ENCODE measurements at places on chromosomes 3 and 15. TPM values are rescaled to one million over a fixed set of nuclear protein-coding genes. Genes with fewer than 3 reads are reported as not detected.
A peak's percentile ranks its signal among the peaks of the same experiment; 100 is the strongest.

- DNase-seq = no peak
Measured at GRCh38 chr3:134040066-134040465, 10.3 kb upstream of the SLCO2A1 start.

The EDEM1 gene
- total RNA-seq = 21.2 TPM

DNA sequence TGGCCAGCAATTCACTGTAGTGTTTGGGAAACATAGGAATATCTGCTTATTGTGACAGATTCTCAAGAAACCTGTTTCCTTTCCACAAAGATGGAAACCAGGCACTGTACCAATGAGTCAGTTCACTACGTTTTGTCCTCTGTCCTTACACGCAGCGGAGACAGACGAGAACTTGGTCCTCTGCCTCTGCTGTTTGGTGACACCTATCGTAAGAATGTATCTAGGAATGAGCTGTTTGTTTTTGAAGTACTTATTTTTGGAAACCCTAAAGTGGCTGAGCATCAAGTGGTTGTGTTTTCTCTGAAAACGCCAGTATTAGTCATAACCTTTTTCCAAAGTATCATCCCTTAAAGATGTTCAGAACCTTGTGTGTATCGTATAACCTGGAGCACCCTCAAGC is 93.0 kb downstream of the PGPEP1L start:
- DNase-seq = no peak

GRCh38 chr15:66326051-66326450 is 30.4 kb downstream of the TIPIN start:
- DNase-seq = no peak

- DNase-seq = no peak
Measured at GRCh38 chr3:158781191-158781590, 20.7 kb upstream of the MFSD1 start.

The PRSS50 gene
- total RNA-seq = 0.35 TPM

The TRIM42 gene
- total RNA-seq = not detected

DNA sequence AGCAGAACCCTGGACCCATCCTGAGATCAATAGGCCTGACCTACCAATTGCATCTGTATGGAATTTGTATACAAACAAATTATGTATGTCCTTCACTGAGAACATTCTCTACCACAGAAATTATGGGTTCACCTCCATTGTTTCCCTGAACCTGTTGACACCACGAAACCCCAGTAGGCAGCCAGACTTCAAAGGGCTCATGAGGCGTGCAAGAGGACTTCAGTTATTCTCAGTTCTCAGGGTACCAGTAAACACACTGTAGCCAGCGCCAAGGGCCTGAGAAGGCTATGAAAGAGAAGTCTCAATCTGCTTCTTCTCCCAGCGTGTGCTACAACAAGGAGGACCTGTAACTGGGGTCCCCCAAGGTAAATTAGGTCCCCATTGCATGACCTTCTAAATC is 254.9 kb upstream of the GOLGA6L4 start:
- no peak for DNase-seq

DNA sequence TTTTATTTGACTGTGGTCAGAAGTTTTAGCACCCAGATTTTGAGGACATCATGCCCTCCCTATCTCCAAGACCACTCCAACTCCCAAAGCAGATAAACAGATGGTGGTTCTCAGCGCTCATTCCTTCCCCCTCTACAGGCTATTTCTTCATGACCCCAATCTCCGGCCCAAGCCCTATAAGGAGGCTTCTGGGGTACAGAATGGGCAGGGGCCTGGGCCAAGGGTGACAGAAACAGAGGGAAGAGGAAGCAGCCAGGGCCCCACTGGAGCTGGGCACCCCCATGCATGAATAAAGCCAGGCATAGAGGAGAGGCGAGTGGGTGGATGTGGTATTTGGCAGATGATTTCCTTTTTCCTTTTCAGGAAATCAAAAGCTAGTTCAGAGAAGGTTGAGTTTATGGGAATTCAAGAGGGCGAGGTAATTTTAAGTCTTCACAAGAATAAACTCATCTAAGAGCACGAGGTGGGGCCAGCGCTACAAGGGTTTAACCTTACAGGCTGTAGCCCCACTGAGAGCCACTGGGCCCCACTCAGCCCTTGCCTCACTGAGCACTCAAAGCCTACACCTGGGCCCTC is 104.8 kb upstream of the HERC1 start:
- DNase-seq = no peak

The VEPH1 gene
- 8.8 TPM for total RNA-seq

DNA sequence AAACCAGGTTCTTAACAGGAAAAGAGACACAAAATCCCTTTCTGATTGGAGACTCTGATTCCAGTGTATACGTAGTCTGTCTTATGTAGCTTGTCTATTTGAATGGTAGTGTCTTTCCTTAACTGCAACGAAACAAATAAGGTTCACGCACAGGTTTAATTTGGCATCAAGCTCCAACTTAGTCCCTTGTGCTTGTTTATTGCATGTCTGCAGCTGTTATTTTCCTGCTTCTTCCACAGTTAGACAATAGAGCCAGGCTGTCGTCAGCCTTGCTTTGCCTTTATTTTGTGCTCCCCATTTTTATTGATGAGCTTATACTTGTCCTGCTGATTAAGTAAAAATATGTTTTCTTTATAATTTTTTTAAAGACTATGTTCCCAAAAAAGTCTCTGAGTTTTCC is 152.7 kb upstream of the CDIN1 start:
- no peak for DNase-seq

DNA sequence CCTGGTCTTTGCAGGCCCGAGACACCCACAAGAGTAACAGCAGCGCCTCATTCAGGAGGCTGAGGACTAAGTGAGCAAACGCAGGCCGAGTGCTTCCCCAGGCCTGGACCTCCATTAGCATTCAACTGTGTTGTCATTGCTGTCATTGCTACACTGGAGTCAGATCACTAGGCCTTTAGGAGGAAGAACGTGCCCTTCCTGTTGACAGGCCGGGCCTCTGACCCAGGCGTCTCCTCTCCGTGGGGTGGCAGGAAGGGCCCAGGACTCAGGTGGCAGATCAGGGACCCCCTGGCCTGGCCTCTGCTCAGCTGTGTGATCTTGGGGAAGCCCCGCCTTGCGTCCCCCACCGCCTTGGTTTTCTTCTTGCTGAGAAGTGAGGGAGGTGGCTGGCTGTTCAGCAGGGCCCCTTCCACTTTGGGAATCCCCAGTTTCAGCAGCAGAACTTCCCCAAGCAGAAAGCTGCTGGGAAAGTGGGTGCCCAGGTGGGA is 19.1 kb downstream of the ZDHHC19 start:
- no peak for DNase-seq

DNA sequence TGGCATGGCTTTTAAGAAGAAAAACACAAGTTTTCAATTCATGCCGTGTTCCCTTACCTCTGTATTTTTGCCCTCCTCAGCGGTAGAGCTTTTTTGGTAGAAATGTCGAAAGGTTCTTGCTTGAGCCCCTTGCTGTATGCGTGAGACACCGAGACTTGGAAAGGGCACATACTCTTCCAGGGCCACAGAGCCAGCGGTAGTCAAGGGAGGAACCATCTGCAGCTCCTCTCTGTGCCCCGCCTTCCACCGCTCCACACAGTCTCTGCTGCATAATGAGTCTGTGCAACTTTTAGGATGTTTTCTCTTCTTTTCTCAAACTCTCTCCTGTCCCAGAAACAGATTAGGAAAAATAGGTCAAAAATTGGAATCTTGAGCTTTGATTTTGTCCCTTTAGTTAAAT is 77.5 kb downstream of the LPP start:
- no peak for DNase-seq

The KBTBD13 gene
- total RNA-seq = not detected

DNA sequence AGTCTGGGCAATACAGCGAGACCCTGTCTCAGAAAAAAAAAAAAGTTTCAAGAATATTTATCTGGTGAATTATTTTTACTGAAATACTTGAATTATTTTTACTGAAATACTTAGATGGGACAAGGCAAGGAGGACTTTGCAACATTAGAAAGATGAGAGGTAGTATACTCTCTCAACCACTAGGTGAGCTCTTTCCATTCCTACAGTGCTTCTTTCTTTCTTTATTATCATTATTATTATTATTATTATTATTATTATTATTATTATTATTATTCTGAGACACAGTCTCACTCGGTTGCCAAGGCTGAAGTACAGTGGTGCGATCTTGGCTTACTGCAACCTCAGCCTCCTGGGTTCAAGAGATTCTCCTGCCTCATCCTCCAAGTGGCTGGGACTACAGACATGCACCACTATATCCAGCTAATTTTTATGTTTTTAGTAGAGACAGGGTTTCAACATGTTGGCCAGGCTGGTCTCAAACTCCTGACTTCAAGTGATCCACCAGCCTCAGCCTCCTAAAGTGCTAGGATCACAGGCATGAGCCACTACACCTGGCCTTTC is 468.8 kb downstream of the MAGI1 start:
- no peak for DNase-seq

GRCh38 chr3:136995652-136996051 is 37.9 kb downstream of the IL20RB start:
- DNase-seq = no peak

- DNase-seq = no peak
Measured at GRCh38 chr3:126129398-126129891, 45.5 kb upstream of the SLC41A3 start.

DNA sequence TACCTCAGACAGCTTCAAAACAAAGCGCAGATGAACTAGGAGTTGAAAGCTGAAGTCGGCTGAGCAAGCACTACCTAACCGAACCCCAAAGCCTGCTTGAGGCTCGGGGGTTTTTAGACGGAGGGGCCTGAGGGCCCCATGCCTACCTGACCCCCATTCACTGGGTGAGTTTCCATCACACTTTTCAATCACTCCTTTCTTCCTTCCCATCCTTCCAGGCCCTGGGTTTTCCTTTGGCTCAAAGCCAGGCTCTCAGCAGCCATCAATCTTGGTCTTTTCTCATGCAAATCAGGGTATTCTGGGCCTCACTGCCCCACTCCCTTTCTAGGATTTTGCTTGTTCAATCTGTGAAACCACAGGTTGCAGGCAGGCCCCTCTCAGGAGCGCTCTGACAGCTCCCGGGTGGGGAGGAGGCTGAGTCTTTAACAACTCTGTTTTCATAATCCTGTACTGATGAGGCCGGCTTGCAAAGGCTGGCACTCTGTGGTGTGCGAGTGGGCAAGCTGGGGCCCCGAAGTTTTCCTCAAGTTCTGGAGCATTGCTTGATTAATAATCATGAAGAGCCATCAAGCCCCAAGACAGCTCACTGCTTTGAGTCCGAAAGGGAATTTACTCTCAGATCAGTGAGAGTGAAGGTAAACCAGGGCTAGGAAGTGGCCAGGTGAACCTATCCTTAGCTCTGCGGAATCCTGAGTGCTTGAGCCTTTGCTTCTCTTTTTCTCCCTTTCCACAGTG is 97.6 kb downstream of the FRMD4B start:
- DNase-seq = peak; percentile 23

GRCh38 chr3:87674397-87675161 is 384.2 kb downstream of the CGGBP1 start:
- DNase-seq = no peak

- no peak for DNase-seq
Measured at GRCh38 chr15:38758043-38758442, 193.4 kb upstream of the RASGRP1 start.

The THRB gene
- 0.77 TPM for total RNA-seq

The HIGD2B gene
- not detected for total RNA-seq

The ALS2CL gene
- 0.16 TPM for total RNA-seq

GRCh38 chr3:41178576-41178975 is 20.7 kb upstream of the CTNNB1 start:
- no peak for DNase-seq

The SLC24A5 gene
- not detected for total RNA-seq

The GDPGP1 gene
- total RNA-seq = 7.0 TPM

DNA sequence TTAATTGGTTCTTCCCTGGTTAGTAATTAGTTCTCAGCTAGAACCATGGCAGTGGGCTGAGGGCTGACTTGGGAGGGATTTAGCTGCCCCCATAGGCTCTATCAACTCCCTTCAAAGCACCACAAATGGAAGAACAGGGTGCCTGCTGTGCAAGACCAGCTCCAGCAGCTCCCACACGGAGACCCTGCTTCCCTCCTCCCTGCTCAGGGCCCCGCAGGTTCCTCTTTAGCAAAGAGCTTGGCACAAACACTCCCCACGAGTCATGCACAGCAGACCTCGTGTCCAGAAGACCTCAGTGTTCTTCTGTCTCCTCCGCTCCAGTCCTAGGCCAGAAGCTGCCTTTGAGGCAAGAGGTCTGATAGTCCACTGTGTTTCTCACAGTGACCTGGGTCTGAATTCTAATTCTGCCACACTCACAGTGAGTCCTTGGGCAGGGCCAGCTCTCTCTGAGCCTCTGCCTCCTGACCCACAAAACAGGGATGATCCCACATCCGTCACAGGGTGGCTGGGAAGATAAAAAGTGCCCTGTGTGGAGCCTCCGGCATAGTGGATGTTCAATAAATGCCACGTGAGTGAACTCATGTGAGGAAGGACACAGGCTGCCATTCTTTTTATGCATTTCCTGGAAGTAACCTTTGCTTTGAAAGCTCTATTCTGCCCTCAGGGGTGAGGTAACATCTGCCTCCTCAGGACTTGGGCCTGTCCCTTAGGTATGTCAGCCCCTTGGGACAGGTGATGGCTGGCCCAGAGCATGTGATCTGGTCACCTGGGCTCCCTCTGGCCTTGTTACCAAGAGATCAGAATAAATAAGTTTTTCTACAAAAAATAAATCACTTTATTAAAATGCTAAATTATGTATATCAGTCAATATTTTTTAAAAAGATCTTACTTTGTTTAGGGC is 7.6 kb downstream of the RAB6B start:
- DNase-seq = no peak

DNA sequence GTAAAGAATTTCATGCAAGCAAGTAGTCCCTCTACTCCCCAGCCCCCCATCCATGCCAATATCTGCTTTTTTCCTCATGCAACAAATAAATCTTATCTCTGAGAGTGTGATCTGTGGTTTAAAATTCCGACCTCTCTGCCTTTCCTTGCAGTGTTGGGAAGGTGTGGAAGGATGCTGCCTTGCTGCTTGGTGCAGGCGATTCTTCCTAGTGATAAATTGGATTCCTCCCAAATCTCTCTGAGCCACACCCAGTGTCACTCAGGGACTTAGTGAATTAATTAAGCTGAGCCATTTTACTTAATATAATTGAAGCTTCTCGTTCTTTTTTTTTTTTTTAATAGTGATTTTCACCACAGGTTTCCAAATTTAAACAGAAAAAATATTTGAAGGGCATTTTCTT is 3.4 kb downstream of the GAP43 start:
- DNase-seq = no peak

DNA sequence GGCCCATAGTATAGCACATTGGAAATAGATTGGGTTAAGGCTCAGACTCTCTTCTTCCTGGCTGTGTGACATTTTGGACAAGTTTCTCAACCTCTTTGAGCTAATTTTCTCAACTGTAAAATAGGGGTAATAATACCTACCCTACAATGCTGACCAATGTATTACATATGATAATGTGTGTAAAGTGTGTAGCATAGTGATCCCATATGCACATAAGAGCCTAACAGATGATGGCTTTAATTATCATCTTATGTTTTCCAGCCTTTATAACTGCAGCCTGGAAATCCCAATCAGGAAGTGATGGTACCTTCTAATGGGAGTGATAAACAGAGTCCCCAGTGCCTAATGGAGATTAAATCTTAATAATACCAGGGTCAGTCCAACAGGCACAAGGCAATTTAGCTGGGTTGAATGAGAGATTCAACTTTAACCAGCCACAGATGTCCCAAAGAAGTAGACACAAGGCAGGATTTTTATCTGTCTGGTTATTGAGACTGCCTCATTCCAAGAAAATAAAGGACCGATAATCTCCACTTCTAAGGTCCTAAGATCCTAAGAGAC is 12.0 kb downstream of the ADAMTS9 start:
- DNase-seq = no peak

The ACTC1 gene
- total RNA-seq = 2.8 TPM

The SCAANT1 gene
- not detected for total RNA-seq

The SPATA12 gene
- not detected for total RNA-seq

The CLRN1 gene
- total RNA-seq = not detected

All from neural crest cell (in vitro differentiated cells).